Stimulated activated CD8-positive, alpha-beta memory T cell treated with anti-CD3 and anti-CD28 coated beads, Interleukin-2, amount 100 ng/mL, for 1 hour (primary cell): ENCODE measurements at places on chromosomes 7 and 10.

GRCh38 chr7:112012242-112012641, 194.0 kb downstream of the DOCK4 start:
- DNase-seq: no peak

DNA sequence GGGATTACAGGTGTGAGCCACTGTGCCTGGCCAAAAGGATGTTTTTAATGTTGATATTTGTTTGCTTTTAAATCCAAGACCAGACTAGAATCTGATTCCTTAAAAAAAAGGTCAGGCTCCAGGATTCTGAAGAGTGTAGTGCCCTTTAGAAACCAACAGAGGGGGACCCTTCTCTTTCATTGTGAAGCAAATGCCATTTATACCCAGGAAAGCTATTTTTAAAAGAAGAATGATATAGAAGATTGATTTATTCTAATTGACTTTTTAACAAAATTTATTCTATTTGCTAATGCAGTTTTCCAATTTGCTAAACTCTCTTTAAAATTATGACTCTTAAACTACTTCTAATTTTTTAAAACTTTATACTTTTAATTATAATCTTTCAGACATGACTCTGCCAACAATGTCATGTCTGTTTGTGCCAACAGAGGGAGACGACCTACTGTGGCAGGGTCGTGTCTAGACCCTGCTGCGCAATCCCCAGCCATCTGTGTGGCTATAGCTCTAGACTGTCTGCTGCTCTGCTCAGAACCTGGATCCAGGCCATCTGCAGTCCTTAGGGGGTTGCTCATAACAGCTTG, 201.0 kb upstream of the IMMP2L start:
- no peak for DNase-seq

GRCh38 chr7:111368381-111369065, 193.8 kb downstream of the IMMP2L start:
- DNase-seq: no peak

- DNase-seq: no peak
Measured at GRCh38 chr10:102660888-102661657, 16.8 kb downstream of the TRIM8 start.

DNA sequence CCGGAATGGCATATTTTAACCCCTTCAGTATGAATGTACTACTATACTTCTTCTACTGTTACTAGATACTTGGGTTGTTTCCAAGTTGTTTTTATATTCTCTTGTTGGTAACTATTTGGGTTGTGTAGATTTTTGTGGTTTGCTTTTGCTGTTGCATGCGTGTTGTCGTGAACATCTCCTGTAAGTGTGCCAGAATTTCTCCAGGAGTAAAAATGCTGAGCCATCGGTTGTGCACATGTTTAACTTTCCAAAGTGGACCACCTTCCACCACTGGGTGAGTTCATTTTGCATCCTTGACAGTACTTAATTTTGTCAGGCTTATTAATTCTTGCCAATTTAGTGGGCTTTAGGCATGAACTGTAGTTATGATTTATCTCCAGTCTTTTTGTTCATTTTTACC, 47.9 kb downstream of the CSGALNACT2 start:
- DNase-seq: no peak

DNA sequence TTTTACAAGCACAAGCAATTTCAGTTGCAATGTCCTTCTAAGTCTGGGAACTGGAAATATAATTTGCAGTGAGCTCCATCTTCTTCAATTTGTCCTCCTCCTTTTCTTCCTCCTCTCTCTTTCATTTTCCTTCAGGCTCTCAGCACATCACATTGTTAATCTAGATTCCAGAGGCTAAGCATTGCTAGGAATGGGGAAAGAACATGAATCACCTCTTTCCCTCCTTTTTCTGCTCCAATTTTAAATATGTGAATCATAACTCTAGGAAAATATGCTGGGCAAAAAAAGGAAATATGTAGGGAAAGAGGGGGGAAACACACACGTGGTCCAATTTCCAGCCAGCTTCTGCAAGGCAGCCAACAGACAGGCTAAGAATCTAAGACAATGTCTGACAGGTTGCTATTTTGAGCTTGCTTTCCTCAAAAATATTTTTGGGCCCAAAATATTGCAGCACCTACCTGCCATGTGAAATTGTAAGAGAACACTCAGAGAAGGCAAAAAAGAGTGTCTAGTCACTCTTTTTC, 72.7 kb upstream of the NUPR2 start:
- DNase-seq: no peak

- DNase-seq: no peak
Measured at GRCh38 chr7:132677918-132678317, 101.6 kb upstream of the PLXNA4 start.

DNA sequence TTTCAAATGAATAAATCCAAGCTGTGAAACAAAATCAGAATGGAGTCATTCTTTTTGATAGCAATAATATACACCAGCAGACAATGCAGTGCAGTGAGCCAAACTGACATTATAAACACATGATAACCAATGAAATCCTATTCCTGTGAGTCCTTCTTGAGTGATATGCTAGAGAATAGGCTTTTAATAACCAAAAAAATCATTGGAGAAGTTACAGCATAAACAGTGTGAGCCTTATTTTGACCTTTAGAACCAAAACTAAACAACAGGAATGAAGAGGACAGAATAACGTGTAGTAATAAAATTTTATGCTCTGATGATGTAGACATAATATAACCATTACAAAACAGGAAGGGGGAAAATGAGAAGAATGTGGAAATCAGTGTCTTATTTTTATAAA, 8.7 kb downstream of the HUS1 start:
- no peak for DNase-seq

DNA sequence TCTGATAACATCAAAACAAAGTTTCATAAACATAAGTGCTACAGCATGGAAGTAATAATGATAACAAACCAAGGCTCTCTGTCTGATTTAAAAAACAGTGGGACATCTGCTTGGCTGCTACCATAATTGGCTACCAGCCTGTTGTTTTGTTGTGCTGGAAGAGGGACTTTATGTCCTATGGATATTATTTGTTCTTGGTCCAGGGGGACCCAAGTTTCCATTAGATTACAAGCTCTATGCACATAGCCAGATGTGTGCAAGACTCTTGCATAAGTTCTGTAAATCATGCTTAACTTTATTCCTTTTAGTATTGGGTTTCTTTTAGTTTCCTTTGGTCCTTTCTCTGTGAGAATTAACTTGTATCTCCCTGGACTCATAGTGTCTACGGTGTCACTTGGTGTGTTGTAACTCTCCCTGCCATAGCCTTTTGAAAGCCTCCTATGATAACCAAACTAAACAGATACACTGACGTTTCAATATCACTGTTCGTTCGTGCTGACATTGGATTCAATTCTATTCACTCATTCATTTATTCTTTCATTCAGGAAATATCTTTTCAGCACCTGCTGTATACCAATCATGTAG, 41.4 kb upstream of the CD36 start:
- DNase-seq: no peak

DNA sequence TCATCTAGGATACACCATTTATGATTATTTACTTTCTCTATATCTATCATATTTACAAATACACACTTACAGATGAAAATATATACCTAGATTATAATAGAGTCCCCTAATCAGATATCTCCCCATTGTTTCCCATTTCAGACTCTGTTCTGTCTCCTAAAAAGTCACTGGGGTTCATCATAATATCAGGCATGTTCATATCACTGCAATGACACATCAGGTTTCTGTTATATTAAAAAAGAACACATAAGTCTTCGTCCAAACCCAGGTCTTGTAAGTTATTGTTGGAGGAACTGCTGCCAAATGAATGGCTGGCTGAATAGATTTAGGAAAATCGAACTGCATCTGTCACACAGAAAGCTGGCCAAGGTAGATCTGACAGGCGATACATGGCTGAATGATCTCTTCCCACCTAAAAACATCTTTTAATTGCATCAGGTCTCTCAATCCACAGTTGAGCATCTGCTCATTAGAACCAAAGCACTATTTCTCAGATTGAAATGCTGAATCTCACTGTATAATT, 178.7 kb downstream of the CACNA2D1 start:
- DNase-seq: no peak

DNA sequence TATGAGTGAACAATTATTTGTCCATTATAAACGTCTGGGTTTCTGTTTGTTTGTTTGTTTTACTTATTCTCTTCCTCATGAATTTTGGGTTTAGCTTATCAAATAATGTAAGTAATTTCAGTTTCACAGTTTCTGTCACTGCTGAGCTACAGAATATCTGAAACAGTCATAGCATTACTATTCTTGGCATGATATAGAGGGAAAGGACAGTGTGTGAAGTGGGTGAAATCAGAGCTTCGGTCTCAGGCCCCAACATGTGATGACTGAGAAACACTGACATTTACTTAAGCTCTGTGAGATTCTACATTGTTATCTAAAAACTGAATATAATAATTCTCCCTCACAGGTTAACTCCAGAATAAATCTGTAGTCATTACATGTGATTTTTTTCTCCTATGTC, 8.8 kb upstream of the OR6V1 start:
- no peak for DNase-seq

GRCh38 chr7:109890622-109891021, 1200.3 kb upstream of the LRRN3 start:
- DNase-seq: no peak

DNA sequence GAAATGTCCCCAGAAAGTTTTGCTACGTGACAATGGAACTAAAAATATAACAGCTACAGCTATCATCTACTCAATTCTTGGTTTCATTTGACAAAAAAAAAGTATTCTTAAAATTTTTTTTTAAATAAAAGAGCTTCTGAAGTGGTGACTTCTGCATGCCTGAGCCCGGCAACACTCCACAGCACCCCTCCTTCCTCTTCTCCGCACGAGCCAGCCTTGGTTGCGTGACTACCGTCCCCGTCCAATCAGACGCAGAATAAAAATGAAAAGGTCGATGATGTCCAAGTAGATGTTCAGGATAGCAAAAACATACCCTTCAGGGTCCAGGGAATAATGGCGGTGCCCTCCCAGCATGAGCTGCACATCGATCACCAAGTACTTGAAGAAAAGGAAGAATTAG, 34.5 kb upstream of the GATAD1 start:
- no peak for DNase-seq

- no peak for DNase-seq
Measured at GRCh38 chr7:1164436-1164835, 4.4 kb upstream of the ZFAND2A start.

DNA sequence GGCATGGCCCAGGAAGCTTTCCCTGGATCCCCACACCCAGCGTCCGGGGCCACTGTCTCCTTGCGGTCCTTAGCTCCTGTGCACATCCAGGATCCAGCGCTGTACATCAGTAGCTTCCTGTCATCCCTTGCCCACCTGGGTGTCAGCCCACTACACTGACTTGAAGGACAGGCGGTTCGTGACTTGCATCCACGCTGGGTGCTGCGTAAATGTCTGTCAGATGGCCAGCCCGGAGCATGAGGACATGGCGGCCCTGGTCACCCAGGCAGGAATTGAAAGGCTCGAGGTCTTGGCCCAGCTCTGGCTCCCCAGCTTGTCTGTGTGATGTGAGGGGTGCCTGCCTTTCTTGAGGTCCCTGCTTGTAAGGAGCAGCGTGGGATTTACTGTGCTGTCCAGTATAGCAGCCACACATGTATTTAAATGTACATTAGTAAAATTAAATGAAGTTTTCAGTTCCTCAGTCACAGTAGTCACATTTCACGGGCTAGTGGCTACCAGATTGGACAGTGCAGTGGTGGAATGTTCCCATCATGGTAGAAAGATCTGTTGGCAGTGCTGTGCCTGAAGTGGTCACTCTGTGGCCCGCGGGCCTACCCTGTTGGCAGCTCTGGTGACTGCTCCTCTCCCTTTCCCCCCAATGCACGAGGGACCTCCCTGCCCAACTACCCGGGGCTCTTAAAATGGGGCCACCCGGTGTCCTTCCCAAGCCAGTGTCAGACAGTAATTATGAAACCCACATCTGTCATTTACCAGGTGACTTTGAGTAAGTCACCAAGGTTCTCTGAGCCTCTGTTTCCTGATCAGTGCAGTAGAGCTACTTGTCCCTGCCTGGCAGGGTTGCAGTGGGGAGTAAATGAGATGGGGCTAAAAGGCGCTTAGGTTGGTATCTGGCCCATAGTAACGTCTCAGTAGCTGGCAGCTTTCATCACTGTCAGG, 97.8 kb upstream of the PPIF start:
- no peak for DNase-seq

GRCh38 chr7:104643587-104644217, 315.3 kb downstream of the LHFPL3 start:
- DNase-seq: no peak

GRCh38 chr7:1665549-1666316, 4.3 kb upstream of the ELFN1 start:
- no peak for DNase-seq

DNA sequence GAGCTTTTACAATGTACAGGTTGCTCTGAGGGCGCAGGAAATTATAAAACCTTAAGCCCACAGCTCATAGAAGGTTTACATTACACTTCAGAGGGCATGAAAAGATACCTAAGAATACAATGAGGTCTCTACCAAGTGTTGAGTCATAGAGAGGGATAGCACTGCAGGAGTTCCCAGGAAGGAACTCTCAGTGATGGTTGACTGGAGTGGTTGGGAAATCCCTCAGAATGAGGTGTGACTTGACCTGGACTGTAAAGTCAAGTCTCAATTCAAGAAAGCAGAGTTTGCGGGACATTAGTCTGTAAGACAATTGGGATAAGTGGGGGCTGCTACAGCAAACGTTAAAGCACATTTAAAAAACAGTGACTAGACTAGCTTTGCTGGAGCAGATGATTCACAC, 21.9 kb downstream of the TNKS2 start:
- no peak for DNase-seq

- no peak for DNase-seq
Measured at GRCh38 chr10:124894569-124895215, 47.2 kb upstream of the ZRANB1 start.

DNA sequence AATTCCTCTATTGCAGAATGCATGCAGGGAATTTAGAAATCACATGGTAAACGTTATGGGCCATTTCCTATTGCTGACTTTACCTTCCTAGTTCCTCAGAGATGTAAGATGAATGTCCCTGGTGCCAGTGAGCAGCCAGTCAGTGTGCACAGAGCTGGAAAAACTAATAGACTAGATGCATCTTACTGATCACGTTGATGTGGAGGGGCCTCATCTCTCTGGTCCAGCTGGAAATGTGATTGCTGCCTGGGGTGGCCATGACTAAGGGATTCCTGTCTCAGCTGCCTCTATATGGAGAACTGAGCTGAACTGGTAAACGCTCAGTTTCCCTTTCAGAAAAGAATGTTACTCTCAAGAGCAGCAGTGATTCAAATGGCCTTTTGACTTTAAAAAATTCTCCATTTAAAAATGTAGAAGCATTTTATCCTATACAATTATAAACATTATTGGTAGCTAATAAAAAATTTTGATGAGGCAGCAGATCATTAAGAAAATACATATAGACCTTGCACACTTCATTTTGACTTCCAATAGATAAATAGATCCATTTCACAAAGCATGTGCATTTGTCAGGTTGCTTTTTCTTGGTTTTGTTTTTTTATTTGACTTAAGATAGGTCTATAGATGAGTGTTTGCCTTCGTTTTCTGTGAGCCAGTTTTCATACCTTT, 80.5 kb upstream of the INSYN2A start:
- no peak for DNase-seq

- no peak for DNase-seq
Measured at GRCh38 chr10:12327476-12327875, 21.9 kb upstream of the CAMK1D start.
